Motor neuron (in vitro differentiated cells): ENCODE measurements at places on chromosomes 11 and 22.

DNA sequence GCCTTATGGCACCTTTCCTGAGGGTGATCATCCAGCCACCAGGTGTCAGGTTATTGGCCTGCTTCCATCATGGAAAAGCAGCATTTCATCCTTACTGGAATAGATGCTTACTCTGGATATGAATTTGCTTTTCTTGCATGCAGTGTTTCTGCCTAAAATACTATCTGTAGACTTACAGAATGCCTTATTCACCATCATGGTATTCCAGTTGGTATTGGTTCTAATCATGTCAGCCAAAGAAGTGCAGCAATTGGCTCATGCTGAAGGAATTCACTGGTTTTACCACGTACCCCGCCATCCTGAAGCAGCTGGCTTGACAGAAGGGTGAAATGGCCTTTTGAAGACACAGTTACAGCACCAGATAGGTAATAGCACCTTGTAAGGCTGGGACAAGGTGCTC, 194.2 kb downstream of the AASDHPPT start:
- ATAC-seq, result no peak

DNA sequence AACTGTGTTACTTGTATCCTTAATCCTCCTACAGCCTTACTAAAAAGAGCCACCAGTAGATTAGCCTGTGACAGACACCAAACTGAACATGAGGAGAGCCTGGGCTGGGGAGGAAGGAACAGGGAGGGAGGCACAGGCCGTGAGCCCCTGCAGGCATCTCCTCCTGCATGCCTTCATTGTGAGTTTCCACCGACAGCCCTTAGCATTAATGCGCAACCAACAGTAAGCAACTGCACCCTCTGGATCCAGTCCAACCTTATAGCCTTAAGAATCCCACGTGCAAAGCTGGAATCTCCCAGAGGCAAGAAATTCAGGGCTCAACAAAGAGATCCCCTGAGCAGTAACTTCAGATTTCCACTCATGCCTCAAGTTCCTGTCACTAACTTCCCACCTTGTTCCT, 84.6 kb downstream of the ETS1 start:
- ATAC-seq, result no peak

DNA sequence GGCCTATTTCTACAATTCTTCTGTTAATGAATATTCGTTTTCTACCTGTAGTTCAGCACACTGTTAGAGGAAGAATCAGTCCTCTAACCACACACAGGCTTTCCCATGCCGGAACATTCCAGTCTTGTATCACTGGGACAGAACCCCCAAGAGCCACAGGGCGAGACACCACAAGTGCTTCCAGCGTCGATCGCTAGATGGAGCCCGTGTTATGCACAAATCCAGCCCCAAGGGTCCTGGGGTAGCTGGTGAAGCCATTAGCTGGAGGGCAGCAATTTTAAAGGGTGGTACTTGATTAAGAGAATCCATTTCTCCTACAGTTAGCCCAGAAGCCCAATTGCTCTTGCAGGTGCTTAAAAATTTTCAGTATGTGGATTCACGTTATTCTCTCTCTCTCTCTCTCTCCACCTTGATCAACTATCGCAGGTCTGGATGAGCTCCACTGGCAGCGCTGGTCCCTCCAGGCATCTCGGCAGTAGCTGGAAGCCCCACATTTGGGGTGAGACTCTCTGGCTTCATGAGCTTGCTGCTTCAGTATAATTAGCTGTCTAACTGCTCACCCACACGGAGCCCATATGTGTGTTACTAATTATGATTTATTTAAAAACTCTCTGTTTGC, 148.2 kb upstream of the SNX19 start:
- peak; percentile 80 for ATAC-seq

- ATAC-seq, result peak; percentile 6
These were observed 56.0 kb downstream of the SLC1A2 start for GRCh38 chr11:35363246-35363801.

- no peak for ATAC-seq
These were observed 25.4 kb downstream of the TRIM44 start for GRCh38 chr11:35688023-35688422.

DNA sequence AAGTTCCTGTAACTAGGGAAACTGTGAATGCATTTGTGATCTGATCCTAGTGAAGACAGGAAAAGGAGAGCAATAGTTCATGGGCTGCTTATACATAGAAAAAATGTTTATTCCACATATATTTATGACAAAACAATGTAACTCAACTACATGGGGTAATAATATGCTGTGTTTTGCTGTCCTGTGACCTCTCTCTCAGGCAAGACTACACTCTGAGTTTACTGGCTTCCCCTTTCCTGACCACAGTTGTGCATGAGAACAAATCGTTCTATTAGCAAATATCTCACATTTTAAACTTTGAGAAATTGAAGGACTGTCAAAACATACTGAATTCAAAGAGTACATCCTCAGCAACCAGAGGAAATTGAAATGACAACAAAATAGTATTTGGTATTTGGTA, 161.9 kb upstream of the TRPC6 start:
- ATAC-seq, result peak; percentile 24

GRCh38 chr22:46545086-46545792, 7.8 kb upstream of the CELSR1 start:
- ATAC-seq, result peak; percentile 11

DNA sequence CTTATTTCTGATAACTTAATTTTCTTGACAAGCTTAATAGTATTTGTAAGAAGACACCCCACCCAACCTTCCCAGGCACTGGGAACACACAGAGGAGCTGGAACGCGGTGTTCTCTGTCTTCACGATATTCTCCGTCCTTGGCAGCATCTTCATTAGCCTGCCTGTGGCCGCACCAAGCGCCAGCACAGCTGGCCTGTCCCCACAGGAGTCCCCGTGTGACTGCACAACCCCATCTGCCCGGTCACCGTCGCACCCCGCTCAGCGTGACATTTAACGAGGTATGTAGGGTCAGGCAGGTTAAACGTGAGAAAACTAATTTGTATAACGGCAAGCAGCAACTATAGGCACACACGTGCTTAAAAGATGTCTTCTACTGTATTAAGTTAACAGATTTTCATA, 293.3 kb downstream of the BRD1 start:
- no peak for ATAC-seq

- ATAC-seq, result peak; percentile 90
These were observed 40.6 kb downstream of the MUC6 start for GRCh38 chr11:995752-996420.

DNA sequence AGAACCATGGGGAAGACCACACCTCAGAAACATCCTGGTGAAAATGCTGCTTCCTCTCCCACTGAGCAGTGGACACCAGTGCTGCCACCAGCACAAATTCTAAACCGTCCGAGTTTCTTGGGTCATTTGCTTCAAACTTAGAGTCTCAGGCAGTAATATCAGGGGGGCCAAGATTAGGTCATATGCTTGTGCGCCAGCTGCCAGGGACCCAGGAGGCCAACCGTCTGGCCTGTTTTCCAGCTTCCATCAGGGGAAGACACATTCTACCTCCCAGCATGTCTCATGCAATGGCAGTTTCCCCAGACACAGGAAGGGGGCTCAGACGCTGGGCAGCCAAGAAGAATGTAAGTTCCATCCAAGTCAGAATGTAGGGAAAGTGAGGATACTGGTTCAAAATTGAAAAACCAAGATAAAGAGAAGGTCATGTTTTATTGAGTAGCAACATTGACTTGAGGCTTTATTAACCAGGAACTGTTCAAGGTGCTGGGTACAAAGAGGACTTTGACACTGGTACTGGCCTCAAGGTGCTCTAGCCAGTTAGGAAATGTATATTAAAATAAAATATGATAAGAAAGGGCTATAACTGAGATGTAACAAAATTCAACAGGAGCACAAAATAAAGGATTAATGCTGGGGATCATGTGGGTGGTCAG, 59.7 kb upstream of the EED start:
- ATAC-seq, result no peak

- no peak for ATAC-seq
These were observed 65.2 kb downstream of the ZBTB16 start for GRCh38 chr11:114124601-114125144.

DNA sequence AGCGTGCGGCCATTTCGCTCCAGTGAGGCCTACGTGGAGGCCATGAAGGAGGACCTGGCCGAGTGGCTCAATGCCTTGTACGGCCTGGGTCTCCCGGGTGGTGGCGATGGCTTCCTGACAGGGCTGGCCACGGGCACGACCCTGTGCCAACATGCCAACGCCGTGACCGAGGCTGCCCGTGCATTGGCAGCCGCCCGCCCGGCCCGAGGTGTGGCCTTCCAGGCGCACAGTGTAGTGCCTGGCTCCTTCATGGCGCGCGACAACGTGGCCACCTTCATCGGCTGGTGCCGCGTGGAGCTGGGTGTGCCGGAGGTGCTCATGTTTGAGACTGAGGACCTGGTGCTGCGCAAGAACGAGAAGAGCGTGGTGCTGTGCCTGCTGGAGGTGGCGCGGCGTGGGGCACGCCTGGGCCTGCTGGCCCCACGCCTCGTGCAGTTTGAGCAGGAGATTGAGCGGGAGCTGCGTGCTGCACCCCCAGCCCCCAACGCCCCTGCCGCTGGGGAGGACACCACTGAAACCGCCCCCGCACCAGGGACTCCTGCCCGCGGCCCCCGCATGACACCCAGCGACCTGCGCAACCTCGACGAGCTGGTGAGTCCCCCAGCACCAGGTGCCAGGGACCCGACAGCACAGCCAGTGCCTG, 1.8 kb downstream of the GAS2L1 start:
- no peak for ATAC-seq

- ATAC-seq, result no peak
These were observed 36.9 kb downstream of the ARFGAP3 start for GRCh38 chr22:42820045-42820763.

GRCh38 chr22:27298332-27298731, 503.2 kb downstream of the MN1 start:
- ATAC-seq, result no peak

DNA sequence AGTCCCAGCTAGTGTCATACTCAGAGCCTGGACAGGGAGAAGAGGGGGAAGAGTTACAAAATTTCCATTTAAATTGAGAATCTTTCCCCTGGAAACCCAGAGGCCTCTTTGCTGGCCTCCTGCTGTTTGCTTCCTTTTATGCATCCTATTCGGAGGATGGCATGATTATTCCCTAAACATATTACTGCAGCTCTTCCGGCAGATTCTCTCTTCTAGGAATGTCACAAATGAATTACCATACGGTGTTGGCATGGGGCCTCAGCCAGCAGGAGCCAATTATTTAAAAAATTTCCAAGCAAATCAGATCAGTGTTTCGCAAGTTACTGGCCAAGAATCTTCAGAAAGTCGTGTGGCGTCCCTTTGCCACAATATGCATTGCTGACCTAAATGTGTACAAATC, 326.7 kb upstream of the NCAM1 start:
- ATAC-seq, result peak; percentile 71

DNA sequence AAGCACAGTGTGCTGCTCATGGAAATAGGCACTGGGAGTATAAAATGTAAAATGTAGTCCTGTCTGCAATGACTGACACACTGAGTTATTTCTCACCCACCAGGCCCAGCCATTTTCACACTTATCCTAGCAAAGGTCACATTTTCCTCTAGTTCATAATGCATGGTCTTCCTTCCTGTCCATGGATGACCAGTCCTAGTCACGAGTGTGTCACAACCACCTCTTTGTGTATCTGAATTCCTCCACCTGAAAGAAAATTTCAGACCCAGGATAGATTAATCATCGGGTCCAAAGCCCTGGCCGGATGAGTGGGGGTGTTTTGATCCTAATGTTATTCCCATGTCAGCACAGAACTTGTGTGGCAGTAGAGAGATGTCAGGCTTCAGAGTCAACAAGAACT, at the start of gene MRGPRX4:
Gene MRGPRX4 (plus strand): TSS at position 172 of the 400 bp plus-strand sequence. CDS start 420 bp downstream, outside the sequence.
- no peak for ATAC-seq

DNA sequence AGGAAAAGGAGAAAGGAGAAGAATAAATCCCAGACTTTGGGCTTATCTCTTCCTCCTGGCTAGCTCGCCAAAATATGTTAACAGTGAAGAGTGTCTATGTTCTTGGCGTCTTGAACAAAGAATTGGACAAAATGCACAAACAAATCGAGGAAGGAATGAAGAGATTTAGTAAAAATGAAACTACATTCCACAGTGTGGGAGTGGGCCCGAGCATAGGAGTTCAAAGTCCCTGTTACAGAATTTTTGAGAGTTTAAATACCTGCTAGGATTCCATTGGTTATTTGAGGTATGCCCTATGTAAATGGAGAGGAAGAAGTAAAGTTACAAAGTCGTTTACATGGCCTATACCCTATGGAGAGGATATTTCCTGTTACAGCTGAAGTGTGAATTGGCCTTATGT, 525.1 kb upstream of the CNTN5 start:
- no peak for ATAC-seq

DNA sequence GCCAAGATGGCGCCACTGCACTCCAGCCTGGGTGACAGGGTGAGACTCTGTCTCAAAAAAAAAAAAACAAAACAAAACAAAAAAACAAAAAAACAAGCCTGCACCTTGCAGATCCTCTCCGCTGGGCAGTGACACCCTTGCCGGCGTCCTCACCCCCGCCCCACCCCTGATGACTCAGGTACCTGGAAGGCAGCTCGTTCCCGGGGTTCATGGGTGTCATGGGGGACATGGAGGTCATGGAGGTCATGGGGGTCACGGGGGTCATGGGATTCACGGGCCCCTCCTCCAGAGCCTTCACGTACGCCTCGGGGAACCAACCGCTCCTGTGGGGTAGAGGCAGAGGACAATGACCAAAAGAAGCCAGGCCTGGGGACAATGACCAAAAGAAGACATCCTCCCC, 3.0 kb upstream of the SLC16A8 start:
- ATAC-seq, result no peak

DNA sequence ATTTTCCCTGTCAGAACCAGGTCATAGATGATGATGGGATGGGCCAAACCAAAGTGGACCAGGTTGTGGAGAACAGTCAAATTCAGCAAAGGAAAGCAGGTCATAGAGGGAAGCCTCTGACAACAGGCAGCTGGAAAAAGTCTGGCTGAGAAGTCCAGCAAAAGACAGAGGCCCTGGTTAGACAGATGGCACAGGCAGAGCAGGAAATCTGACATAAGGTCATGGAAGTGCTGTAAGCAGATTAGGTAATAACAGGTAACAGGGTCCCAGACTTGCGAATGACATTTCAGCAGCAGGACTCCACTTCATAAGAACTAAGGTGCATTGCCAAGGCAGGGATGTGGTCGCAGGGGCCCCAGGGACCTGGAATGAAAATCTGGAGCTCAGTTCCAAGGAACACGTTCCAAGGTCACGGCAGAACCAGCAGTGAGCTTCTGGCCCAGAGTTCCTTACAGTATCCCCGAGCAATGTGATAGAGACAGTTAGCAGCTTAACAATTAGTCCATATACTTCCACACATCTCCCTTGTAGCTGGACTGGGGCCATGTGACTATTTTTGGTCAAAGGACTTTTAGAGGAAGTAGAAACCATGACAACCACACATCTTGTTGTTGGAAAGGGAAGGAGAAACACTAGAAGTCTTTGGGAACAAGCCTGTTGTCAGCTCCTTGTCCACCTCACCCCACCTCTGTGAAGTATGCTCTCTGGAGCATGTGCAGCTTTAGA, 75.4 kb downstream of the ME3 start:
- no peak for ATAC-seq

- no peak for ATAC-seq
These were observed 46.5 kb upstream of the ADA2 start for GRCh38 chr22:17265649-17266248.

DNA sequence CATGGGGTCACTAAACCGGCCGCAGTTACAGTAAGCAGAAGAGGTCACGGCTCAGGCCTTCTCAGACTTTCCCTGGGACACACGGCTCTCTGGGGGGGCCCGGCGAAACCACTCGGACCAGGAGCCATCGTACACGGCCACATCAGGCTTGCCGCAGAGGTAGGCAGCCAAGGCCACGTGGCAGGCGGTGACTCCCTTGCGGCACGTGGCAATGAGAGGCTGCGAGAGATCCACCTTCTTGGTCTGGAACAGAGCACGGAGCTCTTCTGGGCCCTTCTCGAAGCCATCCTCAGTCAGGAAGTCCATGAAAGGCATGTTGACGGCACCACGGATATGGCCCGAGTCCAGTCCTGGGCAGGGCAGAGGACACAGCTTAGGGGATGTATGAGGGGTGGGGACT, 8.3 kb downstream of the TST start:
- no peak for ATAC-seq
